CD4-positive, alpha-beta T cell treated with Interleukin-21 for 1 hour (primary cell): ENCODE measurements at places on chromosomes 13 and 19.

DNA sequence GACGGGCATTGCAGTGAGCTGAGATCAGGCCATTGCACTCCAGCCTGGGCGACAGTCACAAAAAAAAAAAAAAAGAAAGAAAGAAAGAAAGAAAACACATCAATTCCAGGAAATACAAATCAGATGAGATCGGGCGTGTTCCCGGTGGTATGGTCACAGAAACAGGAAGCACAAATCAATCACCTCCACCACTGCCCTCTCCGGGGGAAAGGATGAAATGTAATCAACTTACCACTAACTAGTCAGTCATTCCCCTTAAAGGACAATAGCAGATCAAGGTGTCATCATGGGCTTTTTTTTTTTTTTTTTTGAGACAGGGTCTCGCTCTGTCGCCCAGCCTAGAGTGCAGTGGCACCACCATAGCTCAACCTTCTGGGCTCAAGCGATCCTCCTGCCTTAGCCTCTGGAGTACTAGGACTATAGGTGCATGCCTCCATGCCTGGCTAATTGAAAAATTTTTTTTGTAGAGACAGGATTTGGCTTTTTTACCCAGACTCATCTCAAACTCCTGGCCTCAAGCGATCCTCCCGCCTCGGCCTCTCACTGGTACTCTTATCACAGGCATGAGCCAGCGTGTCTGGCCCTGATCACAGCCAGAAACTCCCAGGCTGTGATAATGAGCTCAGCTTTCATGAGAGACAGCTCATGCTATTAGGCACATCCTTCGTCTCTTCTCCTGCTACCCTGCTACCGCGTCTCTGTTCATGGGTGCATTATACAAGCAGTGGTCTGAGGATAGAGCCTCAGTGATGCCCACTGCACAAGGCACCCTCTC, 6.8 kb upstream of the DPRX start:
- DNase-seq: no peak

- DNase-seq: no peak
Observed at GRCh38 chr13:83881140-83881684, 1.1 kb downstream of the SLITRK1 start.

DNA sequence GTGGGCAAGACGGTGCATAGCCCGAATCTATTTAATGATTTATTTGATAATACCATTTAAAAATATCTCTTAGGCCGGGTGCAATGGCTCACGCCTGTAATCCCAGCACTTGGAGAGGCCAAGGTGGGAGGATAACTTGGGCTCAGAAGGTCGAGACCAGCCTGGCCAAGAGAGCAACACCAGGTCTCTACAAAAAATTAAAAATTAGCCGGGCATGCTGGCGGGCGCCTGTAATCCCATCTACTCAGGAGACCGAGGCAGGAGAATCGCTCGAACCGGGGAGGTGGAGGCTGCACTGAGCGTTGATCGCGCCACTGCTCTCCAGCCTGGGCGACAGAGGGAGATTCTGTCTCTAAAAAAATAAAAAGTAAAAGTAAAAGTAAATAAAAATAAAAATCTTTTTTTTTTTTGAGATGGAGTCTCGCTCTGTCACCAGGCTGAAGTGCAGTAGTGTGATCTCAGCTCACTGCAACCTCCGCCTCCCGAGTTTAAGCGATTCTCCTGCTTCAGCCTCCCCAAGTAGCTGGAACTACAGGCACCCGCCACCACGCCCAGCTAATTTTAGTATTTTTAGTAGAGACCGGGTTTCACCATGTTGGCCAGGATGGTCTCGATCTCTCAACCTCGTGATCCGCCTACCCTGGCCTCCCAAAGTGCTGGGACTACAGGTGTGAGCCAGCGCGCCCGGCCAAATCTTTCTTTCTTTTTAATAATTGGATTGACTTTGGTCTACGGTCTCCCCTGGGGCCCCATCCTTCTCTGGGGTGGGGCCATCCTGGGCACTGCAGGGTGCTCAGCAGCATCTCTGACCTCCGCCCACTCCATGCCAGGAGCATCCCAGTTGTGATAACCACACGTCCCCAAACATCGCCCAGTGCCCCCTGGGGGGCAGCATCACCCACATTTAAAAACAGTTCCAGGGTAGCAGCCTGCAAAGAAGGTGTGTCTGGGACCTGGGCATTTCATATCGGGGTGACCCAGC, 90.7 kb downstream of the GNG7 start:
- DNase-seq: no peak

DNA sequence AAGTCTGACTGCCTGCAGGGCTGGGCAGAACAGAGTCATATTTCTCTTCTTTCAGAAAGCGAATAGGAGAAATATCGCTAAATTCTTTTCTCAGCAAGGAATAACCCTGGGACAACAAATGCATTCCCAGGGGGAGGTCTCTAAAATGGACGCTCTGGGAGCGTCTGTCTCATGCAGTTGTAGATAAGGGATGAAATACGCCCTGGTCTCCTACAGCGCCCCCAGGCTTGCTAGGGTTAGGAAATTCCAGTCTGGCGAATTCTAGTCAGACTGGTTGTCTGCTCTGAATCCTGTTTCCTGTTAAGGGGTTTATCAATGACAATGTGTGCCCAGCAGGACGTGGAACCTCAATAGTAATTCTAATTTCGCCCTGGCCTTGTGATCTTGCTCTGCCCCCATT, 1214.1 kb downstream of the DIAPH3 start:
- no peak for DNase-seq

DNA sequence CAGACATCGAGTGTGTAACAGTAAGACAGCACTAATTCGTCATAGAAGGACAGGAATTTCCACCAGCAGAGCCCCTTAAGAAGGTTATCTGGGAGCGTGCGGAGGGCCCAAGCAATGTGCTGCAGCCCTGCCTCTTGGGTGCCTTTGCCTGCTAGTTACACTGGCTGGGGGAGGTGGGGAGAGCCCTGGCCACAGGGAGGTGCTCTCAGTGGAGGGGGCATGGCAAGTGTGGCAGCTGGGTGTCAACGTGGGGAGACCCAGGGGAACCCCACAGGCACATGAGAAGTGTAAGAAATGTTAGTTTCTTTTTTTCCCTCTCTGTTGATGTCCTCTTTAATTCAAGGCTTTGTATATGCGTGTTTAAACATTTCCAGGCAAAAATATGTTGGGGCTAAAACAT, 50.9 kb upstream of the TMTC4 start:
- no peak for DNase-seq

DNA sequence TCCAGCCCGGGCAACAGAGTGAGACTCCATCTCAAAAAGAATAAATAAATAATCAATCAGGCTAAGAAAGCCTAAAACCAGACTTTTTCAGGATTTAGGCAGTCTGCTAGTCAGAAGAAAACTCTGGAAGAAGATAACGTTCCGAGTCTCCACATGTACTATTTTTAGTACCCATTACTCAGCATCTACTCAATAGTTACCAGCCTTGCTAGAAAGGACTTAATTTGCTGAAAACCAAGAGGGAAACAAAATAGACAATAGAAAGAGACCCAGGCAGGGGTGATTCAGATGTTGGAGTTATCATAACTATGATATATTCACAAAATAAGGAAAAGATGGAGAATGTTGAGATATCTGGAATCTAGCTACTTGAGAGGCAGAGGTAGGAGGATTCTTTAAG, 3.6 kb upstream of the LIN7B start:
- no peak for DNase-seq

DNA sequence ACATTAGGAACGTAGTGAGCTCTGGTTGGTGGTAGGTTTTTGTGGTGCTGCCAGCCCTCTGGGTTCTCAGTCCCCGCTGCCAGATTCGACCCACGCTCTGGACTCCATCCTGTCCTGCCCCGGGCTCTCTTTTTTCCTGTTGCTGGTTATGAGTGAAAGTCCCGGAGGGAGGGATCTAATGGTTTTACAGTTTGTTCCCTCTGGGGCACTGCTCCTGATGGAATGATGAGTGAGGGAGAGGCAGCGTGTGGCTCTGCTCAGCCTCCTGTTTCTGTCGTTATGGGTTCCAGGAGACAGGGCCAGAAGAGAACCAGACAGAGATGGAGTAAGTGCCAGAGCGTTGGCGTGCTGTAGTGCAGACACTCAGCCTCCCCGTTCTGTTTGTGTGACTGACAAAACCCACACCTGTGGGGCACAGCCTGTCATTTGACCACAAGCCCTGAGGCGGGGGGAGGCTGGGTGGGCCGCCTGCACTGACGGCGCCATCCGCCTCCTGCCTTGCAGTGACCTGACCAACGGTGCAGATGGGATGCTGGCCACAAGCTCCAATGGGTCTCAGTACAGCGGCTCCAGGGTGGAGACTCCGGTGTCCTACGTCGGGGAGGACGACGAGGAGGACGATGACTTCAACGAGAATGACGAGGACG, 18.3 kb downstream of the ATP4B start:
- no peak for DNase-seq

DNA sequence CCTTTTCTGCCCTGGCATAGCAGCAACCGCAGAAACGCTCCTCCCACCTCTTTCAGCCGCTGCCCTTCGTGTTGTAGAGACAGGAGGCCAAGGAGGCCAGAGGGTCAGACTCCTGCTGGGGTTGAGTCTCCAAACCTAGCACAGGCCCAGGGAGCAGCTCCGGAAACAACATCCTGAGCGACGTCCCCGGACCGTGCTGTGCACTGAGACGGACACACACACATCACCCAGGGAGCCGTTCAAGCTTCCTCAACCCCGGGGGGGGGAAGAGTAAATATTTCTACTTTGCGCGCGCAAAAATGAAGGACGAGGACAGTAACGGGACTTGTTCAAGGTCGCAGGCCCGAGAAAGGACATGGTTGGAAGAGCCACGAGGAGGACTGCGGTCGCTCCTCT, 657 bp downstream of the ZNF550 start:
- DNase-seq: peak; percentile 16
